Stimulated activated CD8-positive, alpha-beta memory T cell treated with anti-CD3 and anti-CD28 coated beads, Interleukin-12 subunit alpha, Interleukin-12 subunit beta, amount 100 ng/mL, for 1 hour (primary cell): ENCODE measurements at places on chromosomes 4 and X.
A peak's percentile ranks its signal among the peaks of the same experiment; 100 is the strongest.

GRCh38 chr4:137892134-137892533 lies 350.0 kb downstream of the SLC7A11 start:
- no peak for DNase-seq

DNA sequence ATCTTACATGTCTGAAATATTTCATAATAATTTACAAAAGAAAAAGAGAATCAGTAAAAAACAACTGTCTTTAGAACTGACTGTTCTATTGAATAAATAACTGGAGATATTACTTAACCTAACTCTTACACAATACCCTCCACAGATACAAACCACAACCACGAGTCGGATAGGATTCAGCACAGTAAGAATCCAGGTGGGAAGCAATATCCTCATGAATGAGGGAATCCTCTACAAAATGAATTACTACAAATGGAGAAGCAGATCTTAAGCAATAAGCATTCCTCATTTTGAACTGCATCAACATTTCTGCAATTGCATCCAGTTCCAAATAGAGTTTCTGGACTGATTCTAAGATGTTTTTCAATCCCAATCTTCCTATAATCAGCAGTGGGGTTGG lies 227.1 kb downstream of the SH2D1A start:
- no peak for DNase-seq

DNA sequence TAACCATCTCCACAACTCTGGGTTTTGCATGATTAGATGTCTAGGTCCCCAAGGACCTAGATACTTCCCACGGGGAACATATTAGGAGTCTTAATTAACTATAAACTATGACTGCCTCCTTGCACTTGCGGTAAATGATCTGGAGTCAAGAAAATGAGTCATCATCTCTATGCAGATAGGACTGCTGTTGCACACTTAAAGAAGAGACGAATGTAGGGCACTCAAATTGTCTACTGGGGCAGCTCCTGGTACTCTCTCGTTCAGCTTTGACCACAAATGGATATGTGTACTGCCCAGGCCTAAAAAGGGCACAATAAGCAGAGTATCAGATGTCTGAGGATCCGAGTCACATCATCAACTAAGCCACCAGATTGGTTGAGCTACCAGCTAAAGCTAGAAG lies 1783.4 kb upstream of the AGA start:
- no peak for DNase-seq

DNA sequence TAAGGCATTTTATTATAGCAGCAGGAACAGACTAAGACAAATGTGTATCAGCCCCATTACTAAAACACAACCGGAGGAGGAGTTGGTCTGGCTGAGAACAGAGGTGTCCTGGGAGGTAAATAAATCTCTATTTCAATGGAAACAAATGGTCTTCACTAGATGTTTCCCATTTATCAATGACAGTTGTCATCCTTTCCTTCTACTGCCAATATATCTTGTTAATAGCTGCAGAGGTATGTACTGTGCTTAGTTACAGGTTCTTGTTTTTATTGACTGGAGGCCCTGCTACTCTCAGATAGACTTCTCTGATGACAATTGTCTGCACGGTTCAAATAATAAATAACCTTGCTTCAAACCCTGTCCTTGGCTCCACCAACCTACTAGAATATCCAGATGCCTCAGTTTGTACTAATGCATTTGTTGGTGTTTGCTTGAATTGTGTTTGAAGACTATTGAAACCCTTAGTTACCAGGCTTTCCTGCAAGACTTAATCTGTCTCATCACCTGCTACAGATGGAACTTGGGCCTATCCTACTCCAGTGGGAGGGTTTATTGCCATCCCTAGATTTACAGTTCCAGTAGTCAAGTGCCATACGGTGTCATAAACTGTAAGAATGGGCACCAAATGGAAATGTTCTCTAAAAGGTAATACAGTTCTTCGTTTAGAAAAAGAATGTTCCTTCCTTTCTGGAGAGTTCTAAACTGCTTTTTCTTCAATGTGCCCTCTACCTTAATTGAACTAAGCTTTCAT lies 29.8 kb upstream of the HPGDS start:
- no peak for DNase-seq

- no peak for DNase-seq
Measured at GRCh38 chr4:169675825-169676224, 55.4 kb downstream of the CLCN3 start.

GRCh38 chr4:53592122-53592521 lies 836 bp upstream of the LNX1 start:
- DNase-seq, result no peak

- DNase-seq, result no peak
Measured at GRCh38 chrX:21476909-21477308, 102.7 kb downstream of the CNKSR2 start.

DNA sequence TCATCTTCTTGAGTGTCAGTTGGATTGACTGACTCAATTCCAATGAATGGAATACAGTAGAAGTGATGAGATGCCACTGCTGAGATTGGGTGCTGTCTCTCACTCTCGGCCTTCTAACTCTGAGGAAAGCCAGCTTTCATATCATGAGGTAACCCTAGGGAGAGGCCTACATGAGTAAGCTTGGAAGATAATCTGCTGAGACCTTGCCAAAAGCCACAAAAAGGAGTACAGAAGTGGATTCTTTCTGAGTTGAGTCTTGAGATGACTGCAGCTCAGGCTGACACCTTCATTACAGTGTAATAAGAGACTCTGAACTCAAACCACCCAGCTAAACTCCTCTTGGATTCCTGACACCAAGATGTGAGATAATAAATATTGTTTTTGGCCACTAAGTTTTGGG lies 537.4 kb upstream of the MAGEB18 start:
- no peak for DNase-seq

GRCh38 chrX:109352066-109352588 lies 129.8 kb downstream of the GUCY2F start:
- no peak for DNase-seq

- DNase-seq, result no peak
Measured at GRCh38 chr4:52676536-52676935, 17.4 kb upstream of the USP46 start.

DNA sequence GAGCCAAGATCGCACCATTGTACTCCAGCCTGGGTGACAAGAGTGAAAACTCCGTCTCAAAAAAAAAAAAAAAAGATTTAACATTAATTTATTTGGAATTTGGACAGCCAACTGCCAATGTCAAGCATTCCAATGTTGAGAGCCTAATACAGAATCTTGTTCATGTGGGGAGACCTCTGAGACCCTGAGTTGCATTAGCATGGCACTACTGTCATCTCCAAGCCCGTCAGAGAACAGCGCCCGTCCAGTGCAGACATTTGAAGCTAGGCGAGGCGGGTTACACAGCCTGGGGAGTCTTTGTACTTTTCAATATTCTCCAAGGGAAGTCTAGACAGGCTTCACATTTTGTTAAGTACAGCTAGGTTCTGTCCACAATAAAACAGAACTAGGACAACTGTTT lies 126.7 kb downstream of the CHRNA9 start:
- no peak for DNase-seq

DNA sequence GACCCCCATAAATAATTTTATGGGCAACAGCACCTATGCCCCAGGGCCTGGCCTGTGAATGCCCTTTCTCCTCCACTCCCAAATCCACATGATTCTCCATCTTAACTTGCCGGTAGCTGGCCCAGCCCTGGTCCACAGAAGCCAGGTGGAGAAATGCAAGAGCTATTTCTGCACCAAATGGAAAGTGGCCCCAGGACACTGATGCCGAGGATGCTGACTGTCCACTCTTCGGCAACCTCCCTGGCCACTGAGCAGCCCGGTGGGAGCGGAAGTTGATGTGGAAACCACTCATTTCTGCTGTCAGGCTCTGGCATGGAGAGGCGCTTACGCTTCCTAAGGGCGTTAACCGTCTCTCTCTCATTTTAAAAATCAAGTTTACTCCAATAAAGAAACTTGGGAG lies 58.8 kb downstream of the JAKMIP1 start:
- no peak for DNase-seq

- no peak for DNase-seq
Measured at GRCh38 chr4:83276299-83277040, 8.1 kb downstream of the COQ2 start.

- DNase-seq, result no peak
Measured at GRCh38 chrX:113980953-113981352, 602.9 kb upstream of the HTR2C start.

DNA sequence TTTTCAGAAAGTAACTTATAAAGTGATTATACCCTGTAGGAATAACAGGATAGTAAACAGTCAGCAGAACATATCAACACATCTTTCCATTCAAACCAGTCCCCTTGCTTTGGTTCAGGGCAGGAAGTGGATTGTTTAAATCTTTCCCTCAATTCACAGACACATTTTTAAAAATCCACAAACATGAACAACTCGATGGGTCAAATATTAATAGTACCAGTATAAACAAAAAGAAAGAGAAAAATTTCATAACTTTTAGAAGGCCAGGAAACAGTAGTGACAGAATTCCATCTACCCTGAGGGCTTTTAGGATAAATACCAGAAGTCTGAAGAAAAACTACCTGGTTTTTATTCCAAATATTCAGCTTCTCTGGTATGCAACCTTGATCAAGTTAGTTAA lies 1072.8 kb upstream of the PABPC4L start:
- DNase-seq, result no peak

GRCh38 chrX:9147726-9148125 lies 113.8 kb upstream of the FAM9B start:
- no peak for DNase-seq

- no peak for DNase-seq
Measured at GRCh38 chrX:118025226-118025625, 91.4 kb downstream of the KLHL13 start.

DNA sequence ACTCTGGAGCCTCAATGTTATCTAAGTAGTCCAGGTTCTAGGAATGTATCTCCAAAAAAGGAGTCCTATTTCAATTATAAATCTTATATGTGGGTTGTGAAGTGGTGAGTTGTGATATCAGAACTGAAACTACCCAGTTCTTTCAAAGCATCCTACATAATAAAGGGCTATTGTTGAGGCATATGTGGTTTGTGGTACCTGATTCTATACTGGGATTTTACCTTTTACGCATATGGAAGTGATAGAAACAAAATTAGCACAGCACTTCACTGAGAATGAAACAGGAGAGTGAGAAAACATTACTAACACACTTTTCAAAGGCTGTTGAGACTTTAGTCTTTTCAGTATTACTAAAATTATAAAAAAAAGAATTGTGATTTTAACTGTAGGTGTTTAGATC lies 417.7 kb upstream of the GALNT7 start:
- DNase-seq, result no peak

DNA sequence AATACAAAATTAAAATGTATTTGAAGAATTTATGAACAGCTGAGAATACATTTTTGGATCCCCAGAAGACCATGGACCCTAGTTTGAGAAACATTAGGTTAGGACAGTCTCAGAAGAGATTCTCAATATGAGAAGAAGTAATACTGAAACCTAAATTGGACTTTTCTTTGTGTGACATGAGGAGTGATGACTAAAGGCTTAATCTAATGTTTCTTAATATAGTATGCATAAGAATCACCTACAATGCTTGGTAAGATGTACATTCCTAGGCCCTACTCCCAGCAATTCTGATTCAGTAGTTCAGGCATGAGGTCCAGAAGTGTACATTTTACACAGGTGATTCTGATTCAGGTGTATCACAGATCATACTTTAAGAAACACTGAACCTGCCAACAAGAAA lies 31.6 kb upstream of the HUWE1 start:
- DNase-seq, result no peak

DNA sequence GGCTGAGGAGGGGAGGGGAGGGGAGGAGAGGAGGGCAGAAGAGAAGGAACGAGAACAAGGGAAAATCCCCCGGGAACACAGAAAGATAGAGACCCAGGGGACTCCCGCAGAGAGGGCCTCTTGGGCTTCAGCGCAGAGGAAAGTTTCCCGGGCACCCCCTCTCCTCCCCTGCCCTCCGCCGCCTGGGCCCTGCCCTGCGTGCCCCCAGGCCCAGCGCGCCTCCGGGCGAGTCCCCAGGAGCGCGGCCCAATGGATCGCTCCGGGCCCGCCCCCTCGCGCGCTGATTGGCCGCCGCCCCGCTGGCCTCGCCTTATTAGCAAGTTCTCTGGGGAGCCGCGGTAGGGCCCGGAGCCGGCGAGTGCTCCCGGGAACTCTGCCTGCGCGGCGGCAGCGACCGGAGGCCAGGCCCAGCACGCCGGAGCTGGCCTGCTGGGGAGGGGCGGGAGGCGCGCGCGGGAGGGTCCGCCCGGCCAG lies at the start of gene MSX1:
Gene MSX1, plus strand, starts transcription at position 341 of the 474 bp plus-strand sequence. CDS start 235 bp downstream, outside the sequence.
- DNase-seq, result no peak

- no peak for DNase-seq
Measured at GRCh38 chr4:121464854-121465253, 84.0 kb upstream of the QRFPR start.

- no peak for DNase-seq
Measured at GRCh38 chrX:6223516-6223915, 5.2 kb downstream of the NLGN4X start.

GRCh38 chrX:20414066-20414465 lies 147.4 kb upstream of the RPS6KA3 start:
- no peak for DNase-seq

DNA sequence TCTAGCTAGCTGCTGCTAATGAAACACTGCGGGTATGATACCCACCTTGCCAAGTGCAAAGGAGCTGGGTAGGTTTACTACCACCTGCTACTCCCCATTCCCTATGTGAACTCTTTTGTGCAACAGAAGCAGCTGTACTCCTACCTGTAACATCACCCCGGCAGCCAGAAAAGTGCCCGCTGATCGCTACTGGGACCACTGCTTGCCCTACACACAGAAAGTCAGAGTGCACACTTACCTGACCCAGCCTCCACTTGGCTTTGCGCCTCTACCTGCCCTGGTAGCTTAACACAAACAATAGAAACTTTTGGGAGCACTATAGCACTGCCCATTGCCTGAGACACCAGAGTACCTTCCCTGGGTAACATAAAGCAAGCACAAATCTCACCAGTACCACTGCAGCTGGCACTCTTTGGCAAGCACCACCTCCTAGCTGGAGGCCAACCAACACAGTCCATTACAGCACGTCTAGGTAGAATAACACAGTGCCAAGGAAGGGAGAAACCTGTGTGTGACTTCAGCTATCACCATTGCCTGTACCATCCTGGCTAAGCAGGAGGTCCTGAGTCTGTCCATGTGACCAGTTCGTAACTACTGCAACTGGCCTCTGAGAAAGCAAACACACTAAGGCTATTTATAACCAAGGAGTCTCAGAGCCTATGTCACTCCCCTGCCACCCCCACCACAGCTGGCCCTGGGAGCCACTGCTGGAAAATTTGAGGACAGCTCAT lies 80.1 kb downstream of the CENPC start:
- no peak for DNase-seq

- DNase-seq, result no peak
Measured at GRCh38 chrX:129957241-129958082, 25.0 kb upstream of the BCORL1 start.

DNA sequence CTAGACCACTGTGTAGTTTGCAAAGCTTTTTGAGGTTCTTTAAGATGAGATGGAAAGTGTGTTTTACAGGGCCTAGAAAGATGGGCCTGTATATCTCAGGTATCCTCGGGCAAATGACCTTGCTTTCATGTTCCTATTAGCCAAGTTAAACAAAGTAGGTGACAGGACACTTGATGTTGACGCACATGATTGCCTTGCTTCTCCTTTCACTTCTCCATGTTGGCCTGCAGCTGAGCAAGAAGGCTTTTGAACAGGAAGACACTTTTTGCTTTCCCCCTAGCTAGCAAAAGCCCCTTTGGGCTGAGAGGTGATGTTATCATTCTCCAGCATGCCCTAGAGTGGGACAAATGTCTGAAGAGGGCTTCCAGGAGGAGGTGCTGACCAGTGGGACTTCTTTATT lies 202.1 kb downstream of the GPC3 start:
- DNase-seq, result no peak

- DNase-seq, result no peak
Measured at GRCh38 chrX:40391662-40392061, 189.1 kb upstream of the ATP6AP2 start.

GRCh38 chr4:38759113-38759789 lies 23.5 kb downstream of the TLR10 start:
- DNase-seq, result peak; percentile 51
